ENCODE measurements at places on chromosomes 5 and 9.

DNA sequence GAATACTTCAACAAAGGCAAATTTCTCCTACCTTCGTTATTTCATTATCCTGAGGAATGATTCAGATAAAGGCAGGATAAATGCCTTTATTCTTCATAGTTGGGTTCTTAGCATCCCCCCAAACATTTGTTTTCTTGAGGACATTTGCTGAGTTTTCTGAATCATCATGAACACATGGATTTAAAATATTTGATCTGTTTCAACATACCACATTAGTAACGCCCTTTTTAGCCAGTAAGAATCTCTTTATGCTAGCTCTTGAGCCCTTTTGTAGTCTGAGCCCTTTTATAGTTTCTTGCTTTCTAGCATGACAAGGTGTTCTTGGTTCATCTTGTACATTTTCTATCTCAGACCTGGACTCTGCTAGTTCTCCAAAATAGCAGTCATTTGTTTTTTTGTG lies 27.9 kb downstream of the SKIC3 start:
- no peak for DNase-seq

DNA sequence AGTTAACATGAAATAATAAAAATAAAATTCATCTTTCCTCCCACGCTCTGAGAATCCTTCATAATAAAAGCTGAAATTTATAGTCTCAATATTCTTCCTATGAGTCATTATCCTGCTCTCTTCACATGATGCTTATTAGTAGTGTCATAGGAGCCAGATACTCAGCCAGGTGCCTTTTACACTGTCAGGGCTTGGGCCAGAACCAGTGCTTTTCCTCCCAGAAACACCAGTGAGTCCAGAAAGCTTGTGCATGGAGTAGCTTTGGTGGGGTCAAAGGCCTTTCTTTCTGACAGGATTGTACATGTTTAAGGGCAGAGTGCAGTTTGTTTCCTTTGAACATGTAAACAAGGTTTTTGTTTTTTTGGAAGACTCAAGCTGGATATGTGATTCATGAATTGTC lies 6.8 kb downstream of the LSM11 start:
- no peak for DNase-seq

DNA sequence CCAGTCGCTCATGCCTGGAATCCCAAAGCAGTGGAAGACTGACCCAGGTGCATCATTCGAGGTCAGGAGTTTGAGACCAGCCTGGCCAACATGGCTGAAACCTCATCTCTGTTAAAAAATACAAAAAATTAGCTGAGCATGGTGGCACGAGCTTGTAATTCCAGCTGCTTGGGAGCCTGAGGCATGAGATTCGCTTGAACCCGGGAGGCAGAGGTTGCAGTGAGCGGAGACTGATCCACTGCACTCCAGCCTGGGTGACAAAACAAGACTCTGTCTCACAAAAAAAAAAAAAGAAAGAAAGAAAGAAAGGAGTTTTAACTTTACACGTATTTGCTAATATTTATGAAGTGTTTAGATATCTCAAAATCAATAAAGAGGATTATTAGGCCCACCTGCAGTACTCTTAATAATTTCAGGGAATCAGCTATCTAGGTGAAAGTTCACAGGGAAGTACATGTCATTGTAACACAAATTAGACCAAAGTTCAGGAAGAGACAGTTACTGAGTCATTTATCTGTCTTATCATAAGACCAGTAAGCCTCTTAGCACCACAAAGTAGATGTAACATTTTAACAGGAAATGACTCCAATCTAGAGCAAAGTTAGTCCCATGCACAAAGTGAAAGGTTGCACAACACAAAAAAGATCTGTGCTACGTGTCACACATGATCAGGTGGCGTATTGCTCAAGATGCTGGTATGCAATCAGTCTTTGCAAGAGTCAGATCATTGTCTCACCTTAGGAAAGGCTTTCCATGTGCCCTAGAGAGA lies 34.1 kb upstream of the PLIN2 start:
- DNase-seq = no peak

DNA sequence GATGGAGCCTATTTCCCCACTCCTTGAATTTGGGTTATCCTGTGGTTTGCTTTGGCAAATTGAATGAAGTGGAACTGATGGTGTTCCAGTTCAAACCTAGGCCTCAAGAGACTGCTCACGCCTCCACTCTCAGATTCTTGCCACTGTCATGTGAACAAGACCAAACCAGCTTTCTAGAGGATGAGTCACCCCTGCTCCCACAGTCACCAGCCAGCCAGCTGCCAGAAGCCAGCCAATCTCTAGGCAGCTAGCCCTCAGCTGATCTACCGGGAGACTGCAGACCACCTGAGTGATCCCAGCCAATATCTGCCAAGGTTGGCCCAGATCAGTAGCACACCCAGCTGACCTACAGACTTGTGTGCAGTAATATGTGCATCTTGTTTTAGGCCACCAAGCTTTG lies 300.6 kb downstream of the TMEM38B start:
- DNase-seq = no peak

DNA sequence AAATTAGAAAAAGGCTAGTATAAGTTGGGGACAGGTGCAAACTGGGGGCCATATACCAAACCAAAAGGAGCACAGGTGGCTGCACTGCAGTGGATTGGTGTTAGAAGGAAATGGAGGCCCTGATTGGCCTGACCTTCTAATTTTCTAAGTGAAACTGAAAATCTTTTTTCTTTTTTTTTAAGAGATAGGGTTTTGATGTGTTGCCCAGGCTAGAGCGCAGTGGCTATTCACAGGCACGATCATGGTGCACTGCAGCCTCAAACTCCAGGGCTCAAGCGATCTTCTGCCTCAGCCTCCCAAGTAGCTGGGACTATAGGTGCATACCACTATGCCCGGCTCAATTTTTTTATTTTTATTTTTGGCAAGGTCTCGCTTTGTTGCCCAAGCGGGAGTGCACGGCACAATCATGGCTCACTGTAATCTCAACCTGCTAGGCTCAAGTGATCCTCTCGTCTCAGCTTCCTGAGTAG lies 9.8 kb upstream of the CCDC69 start:
- DNase-seq = no peak

DNA sequence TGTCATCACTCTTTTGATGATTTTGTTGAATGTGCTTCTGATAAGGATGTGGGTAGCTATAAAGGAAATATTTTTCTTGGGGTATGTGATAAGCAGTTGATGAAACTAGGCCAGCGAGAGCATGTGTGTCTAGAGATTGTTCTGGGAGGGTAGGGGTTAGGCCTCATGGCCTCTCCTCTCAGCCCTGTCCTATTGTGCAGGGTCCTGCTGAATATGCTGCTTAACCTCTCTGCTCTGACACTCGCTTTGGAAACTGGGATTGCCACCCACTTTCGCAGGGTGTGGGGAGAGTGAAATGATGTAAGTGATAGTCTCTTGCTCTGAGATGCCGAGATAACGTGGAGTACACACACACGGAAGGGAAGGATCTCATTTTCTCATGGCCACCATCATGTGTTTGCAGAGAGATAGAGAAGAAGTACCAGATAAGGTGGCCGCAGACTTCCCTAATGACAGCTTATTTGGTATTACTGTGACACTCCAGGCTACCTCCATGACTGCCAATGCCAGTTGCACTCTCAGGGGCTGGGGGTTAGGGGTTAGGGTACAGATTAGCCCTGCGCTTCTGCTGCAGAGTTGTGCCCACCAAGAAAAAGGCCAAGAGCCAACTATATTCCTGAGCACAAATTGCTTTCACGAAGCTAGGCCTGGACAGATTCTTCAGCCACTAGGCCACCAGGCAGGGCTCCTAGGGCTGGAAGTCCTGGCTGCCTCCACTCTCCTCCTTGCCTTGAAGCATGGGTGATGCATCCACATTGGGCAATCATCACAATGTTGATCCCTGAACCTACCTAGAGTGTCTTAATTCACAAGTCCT lies 25.2 kb upstream of the TNFAIP8 start:
- DNase-seq = no peak

GRCh38 chr9:118624608-118625007 lies 744.6 kb downstream of the BRINP1 start:
- no peak for DNase-seq

DNA sequence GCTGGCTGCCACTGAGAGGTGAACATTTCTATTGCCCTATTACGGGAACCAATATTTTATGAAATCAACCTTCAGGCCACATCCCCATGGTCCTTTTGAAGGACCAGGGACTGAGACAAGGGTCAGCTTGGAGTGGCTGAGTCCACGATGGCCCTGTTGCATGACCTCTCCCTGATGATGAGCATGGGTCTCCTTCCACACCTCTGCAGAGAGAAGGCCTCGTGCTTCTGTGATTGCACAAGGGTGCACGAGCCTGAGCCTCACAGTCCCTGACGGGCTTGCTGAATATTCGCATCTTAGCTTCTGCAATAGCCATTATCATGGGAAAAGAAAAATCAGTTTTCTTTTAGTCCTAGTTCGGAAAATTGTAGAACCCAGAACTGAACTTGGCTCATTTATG lies 255.0 kb upstream of the IRX2 start:
- no peak for DNase-seq

DNA sequence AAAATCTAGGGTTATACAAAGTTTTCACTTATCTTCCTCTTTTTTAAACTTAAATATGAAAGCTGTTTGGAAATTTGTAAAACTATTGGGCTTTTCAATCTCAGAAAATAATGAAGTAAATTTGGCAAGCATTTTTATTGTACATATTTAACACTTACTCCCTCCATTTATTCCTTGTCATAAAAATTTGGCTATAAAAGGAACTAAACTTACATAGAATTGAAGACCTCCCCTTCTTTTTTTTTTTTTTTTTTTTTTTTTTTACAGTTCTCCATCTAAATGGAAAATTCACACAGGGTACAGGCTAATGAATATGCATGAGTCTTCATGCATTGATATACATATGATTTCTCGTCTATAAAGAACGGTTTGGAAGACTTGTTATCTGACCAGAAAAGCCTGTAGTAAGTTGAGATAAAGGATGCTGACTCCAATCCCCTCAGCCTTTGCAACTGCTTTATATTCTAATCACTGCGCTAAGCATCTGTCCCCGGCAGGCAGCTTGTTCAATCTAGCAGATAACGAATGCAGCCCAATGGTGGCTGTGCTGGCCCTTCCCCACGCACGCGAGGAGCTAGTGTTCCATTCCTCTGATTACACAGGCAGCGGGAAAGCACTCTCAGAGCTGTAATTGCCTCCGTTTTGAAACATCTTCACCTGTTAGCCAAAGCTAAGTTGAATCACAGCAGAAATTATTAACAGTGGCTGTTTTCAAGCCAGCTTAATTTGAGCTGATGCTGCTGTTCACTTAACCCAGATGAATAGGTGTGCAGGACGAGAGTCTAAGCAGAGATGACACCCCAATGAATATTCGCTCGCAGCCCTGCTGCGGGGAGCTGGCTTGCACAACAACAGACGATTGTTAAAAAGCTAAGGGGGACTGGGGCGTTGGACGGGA lies 453.8 kb upstream of the ZNF608 start:
- peak; percentile 23 for DNase-seq

DNA sequence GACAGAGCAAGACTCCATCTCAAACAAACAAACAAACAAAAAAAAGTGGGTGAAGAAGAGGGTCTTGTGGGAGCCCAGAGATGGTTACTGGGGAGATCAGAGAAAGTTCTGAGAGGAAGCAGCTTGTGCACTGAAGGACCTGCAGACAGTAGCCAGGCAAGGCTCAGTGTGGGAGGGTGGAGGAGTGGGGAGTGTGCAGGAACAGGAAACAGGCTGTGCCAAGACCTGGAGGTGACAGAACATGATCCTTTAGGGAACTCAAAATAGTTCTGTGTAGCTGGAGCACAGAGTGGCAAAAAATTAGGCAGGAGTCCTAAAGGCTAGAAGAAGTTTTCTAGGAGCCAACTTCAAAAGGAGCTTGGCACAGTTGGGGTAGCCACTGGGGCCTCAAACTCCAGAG lies 19.2 kb upstream of the NANS start:
- no peak for DNase-seq

DNA sequence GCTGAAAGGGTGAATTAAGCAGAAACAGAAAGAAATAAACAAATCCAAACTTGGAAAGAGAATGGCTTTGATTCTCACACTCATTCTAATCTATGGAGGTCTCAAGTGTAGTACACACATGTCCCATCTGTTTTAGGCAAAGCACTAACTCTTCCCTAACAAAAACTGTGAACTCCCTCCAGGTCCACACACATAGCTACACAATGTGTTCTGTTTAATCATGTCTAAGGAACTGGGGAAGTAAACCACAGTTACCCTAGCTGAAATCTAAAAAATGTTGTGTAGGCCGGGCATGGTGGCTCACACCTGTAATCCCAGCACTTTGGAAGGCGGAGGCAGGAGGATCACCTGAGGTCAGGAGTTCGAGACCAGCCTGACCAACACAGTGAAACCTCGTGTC lies 118.7 kb upstream of the FST start:
- no peak for DNase-seq

DNA sequence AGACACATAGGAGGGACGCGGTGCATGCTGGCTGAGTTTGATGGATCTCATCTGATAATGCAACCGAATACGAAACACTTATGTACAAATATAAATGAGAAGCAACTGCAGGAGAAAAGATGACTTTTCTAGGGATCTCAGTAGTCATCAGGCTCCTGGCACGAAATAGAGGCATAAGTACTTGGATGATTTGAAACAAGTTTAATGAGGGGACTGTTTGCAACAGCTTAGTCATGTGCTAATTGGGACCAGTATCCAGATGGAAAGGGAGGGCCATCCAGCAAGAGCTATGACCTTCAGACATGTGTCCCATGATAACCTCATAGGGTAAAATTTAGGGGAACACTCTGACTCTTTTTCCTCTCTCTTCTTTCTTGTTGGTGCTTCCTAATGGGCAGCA lies 123.0 kb downstream of the EGFLAM start:
- DNase-seq = no peak

GRCh38 chr9:131370638-131371037 lies 23.2 kb upstream of the PRRC2B start:
- no peak for DNase-seq

DNA sequence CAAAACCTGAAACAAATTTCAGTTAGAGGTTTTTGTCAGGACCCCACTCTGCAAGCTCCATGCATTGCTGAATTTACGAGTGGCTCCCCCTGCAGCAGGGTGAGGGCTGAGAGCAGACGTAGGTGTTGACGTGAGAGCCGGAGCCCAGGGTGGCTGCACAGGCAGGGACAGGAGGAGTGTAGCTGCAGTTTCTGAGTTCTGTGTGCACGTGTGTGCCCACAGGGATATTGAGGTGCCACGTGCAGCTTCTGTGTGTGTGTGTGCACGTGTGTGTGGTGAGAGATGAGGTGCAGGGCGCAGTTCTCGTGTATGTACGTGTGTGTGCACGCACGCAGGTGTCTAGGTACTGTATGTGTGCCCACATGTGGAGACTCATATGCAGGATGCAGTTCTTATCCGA lies 14.6 kb downstream of the PLEKHG4B start:
- no peak for DNase-seq

DNA sequence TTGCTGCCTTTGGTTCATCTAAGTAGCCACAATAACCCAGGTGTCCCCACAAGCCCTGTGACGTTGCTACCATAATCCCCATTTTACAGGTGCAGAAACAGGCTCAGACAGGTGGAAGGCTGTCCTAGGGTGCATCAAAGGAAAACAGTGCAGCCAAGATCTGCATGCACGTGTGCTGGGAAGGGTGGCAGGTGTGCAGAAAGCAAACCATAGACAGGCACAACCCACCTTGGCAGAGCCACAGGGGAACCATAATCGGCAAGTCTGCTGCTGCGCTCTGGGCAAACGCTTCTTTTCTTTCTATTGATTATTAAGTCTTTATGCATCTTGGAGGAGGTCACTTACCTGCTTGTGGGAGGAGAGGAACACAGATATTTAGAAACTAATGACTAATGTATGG lies 7.1 kb downstream of the NSG2 start:
- no peak for DNase-seq

Measured in HEK293T (cell line).